ENCODE measurements at places on chromosomes 2 and 18.

DNA sequence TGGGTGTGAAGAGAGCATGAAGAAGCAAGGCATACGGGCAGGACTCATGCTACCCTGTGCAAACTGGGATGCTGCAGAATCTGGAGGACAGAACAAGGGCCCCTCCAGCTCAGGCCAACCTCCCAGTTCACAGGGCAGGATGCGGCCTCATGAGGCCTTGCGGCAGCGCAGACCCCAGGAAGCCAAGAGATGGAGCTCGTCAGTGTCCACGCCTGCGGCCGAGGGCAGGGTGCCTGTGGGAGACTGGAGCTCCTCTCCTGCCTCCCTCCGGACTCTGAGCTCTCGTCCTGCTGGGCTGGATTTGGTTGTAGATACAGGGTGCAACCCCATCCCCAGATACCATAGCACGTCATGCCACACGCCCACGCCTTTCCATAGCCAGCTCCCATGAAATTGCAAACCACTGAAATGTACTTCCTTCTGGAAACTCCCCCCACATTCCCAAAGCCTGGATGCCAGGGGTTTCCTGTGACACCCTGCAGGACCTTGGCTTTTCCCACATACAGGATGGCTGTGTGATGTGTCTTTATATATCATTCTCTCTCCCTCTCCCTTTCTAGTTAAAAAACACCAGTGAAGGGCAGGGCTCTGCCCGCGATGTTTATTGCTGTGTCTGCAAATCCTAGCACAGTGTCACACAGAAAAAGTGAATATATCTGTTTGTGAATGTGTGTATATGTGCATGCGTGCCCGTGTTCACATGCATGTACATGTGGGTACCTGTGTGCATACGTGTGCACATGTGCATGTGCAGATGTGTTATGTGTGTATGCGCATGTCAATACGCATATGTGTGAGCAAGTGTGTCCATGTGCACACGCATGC, 12.3 kb upstream of the SNTG2 start:
- DNase-seq, result peak; percentile 71

DNA sequence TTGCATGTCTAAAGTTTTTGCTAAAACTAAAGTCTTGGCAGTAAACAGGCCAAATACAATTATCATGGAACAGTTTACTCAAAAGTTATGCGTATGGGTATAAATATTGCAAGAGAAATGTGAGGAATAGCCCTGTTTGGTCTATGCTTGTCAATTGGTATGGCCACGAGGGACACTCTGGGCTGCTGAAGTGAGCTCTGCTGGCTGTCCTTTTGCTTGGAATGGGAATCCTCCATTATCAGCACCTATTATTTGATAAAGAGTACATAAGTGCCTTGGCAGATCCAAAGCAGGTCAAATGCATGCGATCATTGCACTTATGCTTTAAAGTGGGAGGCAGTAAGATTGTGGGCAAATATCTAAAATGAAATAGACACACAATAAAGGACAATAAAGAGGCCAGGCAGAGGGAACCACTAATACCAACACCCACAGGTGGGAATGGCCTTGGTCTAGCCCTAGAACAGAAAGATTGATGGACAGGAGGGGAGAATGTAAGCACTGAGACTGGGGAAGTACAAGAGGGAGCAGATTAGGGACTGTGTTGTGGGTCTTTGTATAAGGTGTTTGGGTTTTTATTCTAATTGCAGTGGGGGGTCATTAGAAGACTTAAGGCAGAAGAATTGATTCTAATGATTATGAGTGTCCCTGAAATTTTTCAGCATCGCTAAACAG, 60.0 kb upstream of the NOSTRIN start:
- DNase-seq, result no peak

DNA sequence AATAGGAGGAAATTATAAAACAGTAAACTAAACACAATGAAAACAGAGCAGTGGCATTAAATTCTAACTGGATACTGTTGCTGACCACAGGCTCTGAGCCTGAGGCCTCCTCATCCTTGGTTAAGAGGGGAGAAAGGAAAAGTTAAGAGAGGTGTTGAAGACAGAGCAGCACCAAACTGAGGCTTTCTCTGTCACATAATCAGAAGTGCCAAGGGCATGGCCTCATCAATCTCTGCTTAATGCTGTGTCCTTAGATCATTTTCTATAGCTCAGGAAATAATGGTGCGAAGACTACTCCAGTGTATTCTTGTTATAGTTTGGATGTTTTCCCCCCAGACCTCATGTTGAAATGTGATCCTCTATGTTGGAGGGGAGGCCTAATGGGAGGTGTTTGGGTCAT, 160.9 kb upstream of the SLC1A4 start:
- no peak for DNase-seq

GRCh38 chr2:169221745-169222369, 140.5 kb downstream of the LRP2 start:
- DNase-seq, result peak; percentile 9

DNA sequence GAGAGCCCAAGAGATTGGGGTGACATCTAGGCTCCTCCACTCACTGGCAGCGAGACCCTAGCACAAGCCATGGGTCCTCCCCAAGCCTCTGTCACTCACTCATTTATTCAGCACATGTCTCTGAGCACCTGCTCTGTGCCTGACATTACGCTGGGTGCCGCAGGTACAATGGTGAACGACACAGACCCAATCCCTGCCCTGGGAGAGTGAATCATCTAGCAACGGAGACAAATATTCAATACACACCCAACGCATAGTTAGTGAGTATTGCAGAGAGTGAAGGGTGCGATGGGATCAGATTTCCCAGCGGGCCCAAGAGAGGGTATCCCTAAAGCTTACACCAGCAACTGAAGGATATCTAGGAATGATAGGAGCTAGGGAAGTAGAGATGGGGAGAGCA, 45.5 kb downstream of the ZFP36L2 start:
- no peak for DNase-seq

GRCh38 chr2:15316370-15316814, 244.7 kb downstream of the NBAS start:
- no peak for DNase-seq

- peak; percentile 77 for DNase-seq
Observed at GRCh38 chr2:30293303-30293921, 62.1 kb downstream of the LBH start.

DNA sequence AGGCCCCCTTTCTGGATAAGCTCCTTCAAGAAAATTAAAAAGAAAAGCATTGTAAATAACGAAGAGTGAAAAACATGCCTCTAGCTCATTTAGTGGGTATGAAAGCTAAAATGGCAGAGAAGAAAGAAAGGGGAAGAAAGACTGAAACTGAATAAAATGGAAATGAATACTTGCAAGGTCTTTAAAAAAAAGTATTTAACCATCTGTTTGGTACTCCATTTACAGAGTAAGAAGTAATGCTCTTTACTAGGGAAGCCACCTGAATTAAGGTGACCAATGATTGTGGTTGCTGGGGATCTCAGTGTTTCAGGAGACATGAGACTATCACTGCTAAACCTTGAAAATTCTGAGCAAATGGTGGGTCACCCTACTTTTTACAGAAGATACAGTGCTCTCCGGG, 17.7 kb upstream of the ARL5A start:
- DNase-seq, result no peak
